ENCODE measurements at places on chromosomes 4 and X.

- no peak for DNase-seq
Observed at GRCh38 chr4:165678236-165678935, 194.7 kb upstream of the TLL1 start.

DNA sequence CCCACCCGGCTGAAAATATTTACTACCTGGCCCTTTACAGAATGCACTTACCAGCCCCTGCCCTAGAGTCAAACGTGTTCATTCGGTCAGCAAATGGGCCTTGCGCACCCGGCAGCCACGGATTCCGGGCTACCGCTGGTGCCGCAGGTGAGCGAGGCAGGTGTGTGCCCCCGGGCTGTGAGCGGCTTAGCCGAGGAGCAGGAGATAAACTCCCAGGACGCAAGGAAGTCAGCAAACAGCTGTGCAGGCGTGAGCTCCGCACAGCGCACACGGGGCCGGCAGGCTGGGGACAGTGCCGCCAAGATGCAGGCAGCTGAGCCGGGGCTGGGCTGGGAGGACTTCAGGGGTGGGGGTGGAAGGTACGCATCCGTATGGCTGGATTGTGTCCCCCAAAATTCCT is 211.2 kb upstream of the PSAPL1 start:
- no peak for DNase-seq

DNA sequence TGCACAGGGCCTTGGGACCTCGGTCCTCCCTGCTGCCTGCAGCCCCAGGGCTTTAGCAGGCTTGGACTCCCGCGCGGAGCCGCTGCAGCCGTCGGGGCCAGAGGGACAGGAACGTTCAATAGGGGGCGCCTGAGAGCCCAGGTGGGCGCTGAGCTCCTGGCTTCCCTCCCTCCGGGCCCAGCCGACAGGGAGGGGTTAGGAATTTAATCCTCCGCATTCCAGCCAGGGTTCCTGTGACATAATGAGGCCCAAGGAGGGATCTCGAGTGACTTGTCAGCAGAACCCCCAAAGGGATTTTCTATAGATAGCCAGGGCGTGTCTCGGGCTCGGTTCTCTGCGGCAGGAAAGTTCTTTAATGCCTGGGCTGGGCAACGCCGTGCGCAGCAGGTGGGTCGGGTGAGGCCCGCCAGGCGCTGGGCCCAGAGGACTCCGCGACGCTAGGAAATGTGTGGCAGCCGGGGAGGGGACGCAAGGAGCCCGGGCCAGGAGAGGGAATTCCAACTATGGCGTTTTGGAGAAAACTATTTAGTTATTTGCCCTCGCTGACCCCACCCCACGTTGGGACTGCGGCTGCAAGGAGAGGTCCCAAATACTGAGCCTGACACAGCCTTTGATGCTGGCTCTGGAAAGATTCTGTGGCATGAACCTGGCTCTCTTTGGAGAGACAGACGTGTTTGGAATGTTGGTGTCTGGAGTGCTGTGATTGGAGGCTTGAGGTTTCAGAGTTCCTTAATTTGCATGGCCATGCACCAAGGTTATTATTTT is 285.2 kb upstream of the GATB start:
- DNase-seq = no peak

GRCh38 chr4:153335665-153336064 is 8.8 kb upstream of the MND1 start:
- DNase-seq = no peak

GRCh38 chr4:41323179-41323578 is 66.5 kb downstream of the UCHL1 start:
- DNase-seq = no peak

- peak; percentile 55 for DNase-seq
Observed at GRCh38 chr4:3880615-3881120, 114.5 kb downstream of the ADRA2C start.

GRCh38 chr4:16113741-16114140 is 29.9 kb upstream of the PROM1 start:
- DNase-seq = no peak

GRCh38 chr4:110198435-110199416 is at the start of gene ELOVL6:
TSS of gene ELOVL6 (minus strand) at chr4:110198615. CDS start at chr4:110198335, 280 bp downstream.
- DNase-seq = peak; percentile 69

DNA sequence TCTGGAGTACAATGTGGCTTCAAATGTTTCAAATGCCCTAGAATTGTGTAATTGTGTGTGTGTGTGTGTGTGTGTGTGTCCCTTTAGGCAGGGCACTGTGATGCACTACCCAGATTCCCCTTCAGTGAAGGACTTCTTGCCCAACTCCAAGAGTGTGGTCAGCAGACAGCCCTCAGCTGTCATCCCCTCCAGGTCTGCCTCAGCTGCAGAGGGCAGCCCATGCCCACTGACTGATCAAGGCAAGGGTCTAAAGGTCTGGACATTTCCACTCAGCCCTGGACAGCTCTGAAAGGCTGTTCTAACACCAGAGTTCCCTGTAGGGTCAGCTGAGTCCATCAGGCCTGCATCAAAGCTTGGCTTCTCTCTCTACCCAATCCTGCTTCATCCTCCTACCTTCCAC is 83.9 kb upstream of the USP9X start:
- no peak for DNase-seq

DNA sequence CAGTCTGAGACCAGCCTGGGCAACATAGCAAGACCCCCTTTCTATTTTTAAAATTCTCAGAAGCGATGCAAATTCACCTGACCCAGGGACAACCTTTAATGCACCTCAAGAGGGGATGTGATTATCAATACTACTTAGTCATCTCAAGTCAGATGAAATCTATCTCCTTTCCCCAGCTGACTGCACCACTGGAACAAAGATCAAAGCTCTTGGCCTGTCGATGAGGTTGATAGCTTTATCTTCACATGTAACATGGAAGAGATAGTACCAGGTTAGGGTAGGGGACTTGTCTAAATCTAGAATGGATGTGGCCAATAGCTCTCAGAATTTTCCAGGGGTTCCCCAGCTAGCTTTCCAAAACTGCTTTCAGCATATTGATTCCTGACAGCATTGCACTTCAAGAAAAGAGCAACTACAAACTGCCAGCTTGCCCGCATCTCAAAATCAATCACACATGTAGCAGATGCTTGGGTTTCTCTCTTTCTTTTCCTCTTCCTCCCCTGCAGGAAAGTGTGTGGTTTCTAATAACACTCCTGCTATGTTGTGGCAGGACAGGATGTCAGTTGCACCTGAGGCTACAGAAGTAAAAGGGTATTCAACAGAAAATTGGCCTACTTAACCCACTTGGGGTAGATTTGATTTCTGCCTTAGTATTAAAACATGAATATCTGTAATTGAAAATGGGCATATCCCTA is 12.2 kb upstream of the TMEM164 start:
- no peak for DNase-seq

DNA sequence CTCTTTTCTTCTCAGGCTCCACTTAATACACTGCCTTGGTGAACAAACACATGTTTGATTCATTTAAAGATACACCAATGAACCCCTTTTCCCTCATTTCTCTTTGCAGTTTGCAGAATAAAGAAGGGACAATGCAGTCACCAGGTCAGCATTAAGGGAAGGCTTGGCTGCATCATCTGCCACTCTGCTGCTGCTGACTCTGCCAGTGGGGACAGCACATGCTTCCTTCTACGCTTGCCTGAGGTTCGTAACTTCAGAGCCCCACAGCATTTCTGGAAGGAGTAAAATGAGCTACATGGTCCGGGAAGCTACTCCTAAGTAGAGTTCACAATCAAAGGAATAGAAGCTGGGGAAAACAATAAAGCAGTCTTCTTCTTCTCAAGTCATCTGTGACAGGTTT is 178.9 kb upstream of the GATB start:
- no peak for DNase-seq

DNA sequence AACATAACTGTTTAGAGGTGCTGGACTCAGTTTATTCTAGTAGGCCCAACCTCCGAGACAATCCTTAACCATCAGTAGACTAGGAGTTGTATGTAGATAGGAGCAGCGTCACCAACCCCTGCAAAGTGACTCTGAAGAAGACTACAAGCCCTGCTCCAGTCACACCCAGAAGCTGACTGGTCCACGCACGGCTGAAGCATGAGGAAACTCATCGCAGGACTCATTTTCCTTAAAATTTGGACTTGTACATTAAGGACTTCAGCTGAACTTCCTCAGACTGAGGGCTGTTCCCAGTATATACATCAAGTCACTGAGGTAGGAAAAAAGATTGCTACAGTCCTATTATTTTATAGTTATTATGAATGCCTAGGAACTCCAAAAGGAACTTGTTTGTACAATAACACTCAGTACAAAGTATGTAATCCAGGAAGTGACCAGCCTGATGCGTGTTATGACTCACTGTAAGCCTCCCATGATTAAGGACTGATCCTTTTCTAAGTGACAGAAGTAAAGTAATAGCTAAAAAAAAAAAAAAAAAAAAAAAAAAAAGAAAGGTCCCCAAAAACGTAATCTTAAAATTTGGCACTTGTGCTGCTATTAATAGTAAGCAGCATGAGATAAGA is 41.6 kb upstream of the UGT2B7 start:
- peak; percentile 9 for DNase-seq
